Omental fat pad (tissue), 4 donors: ENCODE measurements at places on chromosomes 3 and 15.

DNA sequence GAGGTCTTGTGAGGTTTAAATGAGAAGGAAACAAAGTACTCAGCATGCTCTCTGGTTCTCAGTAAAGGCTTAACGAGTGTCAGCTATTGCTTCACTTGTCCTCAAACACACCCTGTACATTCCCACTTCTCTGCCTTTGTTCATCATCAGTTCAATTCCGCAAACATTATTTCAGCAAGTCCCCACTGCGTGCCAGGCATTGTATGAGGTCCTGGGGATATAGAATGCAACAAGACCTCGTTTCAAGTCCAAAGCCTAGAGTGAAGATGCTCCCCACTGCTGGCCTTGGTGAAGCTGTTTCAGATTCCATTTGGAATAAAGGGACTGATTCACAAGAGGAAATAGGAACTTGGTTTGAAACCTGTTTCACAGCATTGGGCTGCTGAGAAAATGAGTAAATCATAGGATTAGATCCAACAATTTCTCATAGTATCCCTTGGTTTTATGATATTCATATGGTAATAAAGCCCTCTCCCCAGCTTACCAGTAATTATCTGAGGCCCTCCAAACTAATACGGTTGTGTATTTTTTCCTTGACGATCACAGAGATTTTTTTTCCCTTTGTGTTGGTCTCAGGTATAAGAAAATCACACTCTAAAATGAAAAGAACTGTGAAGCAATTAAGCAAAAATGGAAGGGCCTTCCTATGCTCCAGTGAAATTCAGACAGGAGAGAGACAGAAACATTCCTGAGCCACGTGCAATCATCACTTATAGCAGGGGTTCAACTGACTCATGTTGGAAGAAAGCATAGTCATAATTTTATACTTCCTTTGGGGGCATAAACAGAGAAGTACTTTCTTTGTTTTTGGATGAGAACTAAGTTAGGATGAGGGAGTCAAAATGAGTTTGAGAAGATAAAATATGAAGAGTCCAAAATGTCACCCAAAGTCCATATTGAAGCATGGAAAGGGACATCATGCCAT is 258.6 kb downstream of the RORA start:
- no peak for DNase-seq

DNA sequence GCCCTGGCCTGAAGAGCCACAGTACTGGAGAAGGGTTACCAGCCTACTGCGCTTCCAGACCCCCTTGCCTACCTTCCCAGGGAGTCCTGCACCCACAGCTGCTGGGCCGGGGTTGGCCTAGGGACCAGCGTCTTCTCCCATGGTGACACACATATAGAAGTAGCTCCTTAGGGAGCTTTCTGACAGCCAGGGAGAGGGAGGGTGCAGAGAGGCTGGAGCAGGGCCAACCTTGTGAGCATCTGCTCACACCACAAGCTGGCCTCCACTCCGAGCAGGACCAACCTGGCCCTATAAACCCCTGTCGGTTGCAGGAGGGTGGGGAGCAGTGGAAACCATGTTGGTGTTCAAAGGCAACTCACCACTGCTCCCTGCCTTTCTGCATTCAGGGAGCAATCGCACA is 35.2 kb downstream of the SRPRB start:
- no peak for DNase-seq

DNA sequence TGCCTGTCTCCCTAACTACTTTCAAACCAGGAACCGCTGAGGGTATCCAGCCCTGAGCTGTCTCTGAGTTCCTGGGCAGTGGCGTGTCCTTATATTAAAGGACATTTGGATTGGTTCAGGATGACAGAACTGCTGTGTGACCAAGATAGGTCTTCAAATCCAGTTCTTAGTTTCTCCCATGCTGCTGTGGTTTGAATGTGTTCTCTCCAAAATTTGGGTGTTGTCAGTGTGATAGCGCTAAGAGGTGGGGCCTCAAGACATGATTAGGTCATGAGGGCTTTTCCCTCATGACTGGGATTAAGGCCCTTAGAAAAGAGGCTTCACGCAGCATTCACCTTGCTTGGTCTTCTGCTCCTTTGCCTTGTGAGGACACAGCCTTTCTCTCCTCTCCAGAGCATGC is 376.5 kb upstream of the TPM1 start:
- no peak for DNase-seq

DNA sequence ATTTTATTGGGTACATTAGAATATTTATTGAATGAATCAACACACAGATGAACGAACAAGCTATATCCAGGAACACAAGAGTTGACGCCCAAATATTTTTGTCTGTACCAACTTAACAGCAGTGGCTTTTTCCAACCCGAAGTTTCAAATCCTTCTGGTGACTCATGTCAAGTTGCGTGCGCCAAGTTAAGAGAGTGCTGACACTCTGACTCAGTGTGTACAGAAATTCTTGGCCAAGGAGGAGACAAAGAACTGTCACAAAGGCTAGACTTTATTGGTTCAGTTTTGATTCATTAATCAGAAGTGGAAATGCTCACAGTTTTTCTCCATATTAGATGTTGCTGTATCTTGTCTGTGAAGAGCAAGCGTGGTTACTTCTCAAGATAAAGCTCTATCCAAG is 59.6 kb upstream of the TSC22D2 start:
- no peak for DNase-seq

- DNase-seq = no peak
These were observed 38.0 kb upstream of the TM4SF1 start for GRCh38 chr3:149415484-149415883.

DNA sequence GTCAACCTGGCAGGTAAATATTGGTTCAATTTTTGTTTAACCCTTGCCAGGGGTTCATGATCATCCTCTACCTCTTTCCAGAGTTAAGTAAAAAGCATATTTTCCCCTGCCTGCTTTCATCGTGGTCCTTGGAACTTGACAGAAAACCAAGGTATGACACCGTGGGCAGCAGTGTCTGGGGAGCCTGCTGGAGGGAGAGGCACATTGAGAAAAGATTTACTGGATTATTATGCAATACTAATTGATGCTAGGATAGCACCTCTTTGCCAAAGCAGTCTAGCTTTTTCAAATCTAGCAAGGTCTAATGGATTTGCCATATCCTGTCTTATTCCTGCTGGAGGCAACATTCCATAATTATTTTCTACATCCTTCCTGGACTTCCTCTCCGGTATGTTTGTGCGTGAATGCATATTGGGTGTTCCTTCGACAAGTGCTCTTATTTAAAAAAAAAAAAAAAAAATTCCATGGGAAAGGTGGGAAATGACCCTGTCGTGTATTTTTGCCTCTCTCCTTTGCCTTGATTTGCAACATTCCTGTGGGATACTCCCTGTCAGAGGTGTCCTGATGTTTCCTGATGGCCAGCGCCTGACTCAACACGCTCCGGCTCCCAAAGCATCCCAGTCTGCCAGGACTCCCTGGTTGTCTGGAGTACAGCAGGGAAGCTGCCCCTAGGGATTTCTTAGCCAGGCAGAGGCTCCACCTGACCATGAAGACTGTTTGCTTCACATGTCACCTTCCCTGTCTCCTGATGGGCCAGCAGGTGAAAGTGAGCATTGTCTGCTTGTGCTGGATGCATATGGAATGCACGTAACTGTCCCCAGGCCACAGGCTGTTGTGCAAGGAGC is 6.3 kb downstream of the BHLHE40 start:
- no peak for DNase-seq
